Body of pancreas (tissue), 4 donors: ENCODE measurements at places on chromosomes 11 and 22. TPM values are rescaled to one million over a fixed set of nuclear protein-coding genes. Genes with fewer than 3 reads are reported as not detected.

Gene SLC17A6
- total RNA-seq = not detected

DNA sequence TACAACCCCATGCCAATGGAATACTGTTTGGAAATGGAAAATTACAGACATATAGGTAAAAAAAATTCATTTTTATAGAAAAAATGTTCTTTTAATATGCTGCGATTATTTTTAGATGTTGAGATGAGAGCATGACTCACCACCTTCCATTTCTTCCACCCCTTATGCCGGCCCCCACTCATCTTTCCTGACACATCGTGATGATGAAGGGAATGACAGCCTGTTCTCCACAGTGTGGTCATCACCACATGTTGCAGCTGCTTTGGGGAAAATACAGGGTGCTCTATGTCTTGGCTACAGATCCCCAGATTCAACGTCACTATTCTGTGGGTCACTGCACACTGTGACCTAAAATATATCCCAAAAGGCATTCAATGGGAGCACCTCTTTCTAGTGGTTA lies 916.2 kb downstream of the METTL15 start:
- no peak for DNase-seq

DNA sequence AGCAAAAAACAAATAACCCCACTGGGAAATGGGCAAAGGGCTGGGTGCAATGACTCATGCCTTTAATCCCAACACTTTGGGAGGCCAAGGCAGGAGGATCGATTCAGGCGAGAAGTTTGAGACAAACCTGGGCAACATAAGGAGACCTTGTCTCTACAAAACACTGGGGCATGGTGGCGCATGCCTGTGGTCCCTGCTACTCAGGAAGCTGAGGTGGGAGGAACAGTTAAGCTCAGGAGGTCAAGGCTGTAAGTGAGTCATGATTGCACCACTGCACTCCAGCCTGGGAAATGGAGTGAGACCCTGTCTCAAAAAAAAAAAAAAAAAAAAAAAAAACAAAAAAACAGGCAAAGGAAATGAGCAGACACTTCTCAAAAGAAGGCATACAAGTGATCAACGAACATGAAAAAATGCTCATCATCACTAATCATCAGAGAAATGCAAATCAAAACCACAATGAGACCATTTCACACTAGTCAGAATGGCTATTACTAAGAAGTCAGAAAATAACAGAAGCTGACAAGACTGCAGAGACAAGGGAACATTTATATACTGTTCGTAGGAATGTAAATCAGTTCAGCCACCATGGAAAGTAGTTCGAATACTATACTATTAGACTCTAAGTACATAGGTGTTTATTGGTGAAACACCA lies 48.2 kb upstream of the SMCO4 start:
- no peak for DNase-seq

DNA sequence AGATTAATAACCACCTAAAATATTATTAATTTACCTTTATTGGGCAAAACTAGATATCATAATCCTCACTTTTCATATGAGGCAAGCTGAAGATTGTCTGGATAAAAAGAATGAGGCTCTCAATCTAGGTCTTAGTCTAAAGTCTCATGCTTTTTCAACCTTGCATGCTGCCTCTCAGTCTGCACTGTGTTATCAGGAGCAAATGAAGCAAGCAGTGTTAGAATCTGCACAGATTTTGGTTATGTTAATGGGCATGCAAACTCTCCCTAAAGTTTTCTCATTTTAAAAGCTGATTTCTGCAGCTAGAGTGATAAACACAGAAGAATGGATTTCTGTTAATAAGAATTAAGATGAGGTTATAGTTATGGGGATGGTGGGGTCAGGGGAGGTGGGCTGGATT lies 350.7 kb upstream of the C11orf87 start:
- no peak for DNase-seq

- DNase-seq = no peak
Observed at GRCh38 chr11:80451105-80451504, 1010.3 kb upstream of the TENM4 start.

DNA sequence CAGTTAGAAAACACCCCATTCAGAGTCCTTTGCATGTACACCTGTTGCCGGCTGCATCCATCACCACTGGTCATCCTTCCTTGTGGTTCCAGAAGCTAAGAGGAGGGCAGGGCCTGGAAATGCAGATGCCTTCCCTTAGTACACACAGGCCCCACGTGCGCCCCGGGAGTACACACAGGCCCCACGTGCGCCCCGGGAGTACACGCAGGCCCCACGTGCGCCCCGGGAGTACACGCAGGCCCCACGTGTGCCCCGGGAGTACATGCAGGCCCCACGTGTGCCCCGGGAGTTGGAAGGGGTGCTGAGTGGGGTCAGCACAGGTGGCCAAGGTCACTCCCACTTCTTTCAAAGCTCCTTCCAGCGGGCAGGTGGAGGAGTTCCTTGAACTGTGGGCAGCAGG lies 1141.9 kb downstream of the BRD1 start:
- no peak for DNase-seq

DNA sequence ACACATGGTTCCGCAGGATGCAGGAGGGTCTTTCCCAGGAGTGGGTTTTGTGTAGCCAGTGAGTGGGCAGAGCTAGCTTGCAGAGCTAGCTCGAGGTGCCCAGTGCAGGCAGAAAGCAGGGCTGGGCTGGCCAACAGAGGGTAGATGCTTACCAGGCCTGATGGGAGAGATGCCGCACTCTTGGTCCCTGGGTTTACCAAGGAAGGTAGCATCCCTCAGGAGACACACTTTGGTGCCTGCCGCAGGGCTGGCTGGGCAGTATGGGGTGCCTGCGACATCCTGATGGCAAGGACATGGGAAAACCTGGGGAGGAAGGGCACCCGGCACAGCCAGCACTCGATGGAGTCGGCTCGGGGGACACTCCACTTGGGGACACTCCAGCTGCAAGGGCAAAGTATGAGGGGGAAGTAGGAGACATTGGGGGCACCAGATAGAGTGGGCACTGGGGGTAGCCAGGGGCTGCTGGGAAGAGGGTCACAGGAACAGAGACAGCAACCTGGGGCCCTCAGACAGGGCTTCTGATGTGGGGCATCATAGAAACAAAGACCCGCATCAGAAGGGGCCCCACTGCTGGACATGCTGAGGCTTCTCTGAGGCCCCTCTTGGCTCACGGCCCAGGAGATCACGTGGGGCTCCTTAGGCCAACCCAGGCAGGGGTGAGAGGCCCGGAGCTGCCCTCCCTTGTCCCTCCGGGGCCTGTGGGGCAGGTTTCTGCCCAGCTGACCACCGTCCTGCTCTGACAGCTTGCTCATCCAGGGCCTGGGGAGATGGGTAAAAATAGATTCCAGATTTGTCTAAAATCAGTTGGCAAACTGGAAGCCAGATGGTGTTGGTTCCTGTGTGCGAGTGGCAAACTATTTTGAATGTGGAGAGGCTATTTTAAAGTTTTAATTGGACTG lies 89.8 kb downstream of the MORC2 start:
- DNase-seq = no peak

- DNase-seq = no peak
Observed at GRCh38 chr22:24867323-24868022, 61.5 kb downstream of the SGSM1 start.

GRCh38 chr11:75184757-75185425 lies 34.0 kb downstream of the SLCO2B1 start:
- DNase-seq = no peak
